Cardiac muscle cell (in vitro differentiated cells and primary cell): ENCODE measurements at places on chromosomes 1 and 21. TPM values are rescaled to one million over a fixed set of nuclear protein-coding genes. Genes with fewer than 3 reads are reported as not detected.
A peak's percentile ranks its signal among the peaks of the same experiment; 100 is the strongest.

Gene SFN
- 0.13 TPM in 1 of 2 replicates, not detected in the other for polyA plus RNA-seq

- DNase-seq, result no peak
These were observed 37.1 kb downstream of the SSX2IP start for GRCh38 chr1:84653130-84653677.

GRCh38 chr1:194184425-194184824 lies 998.0 kb upstream of the B3GALT2 start:
- no peak for DNase-seq

GRCh38 chr1:39657923-39658485 lies 13.9 kb downstream of the NT5C1A start:
- DNase-seq, result peak; percentile 73

Gene FBXO42
- polyA plus RNA-seq, result 37.7 and 40.8 TPM in 2 replicates

DNA sequence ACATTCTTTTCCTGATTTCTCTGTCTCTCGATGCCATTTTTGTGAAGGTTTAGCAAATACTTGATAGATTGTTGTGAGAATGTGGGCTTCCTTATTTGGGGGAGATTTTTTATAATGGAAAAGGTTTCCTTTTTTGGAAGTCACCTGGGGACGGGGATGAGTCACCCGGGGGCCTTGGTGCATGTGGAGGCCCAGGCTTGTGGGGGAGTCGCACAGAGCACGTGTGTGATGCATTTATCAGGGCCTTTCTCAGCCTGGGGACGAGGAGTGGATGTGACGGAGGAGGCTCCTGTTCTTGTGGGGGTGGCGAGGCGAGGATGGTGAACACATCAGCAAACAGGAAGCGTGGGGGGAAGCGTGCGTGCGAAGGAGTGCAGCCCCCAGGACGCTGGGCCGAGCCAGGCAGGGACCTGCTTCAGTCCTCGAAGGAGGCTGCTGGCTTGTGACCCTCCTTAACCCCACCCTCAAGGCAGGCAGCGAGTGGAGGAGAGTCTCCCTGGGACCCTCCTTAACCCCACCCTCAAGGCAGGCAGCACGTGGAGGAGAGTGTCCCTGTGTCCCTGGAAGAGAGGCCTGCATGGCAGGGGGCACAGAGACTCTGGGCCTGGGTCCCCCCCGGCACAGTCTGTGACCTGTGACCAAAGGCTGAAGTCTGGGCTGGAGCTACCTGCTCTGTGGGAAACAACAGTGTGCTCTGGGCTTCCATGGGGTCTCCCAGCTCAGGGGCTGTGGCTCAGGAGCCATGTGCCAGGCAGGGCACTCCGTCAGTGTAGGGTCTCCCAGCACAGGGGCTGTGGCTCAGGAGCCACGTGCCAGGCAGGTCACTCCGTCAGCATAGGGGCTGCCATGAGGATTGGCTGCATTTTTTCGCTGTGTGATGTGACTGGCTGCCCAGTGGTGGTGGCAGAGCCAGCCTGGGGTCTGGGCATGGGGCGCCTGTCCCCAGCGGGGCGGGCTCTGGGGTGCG lies 57.2 kb downstream of the AGPAT3 start:
- no peak for DNase-seq

DNA sequence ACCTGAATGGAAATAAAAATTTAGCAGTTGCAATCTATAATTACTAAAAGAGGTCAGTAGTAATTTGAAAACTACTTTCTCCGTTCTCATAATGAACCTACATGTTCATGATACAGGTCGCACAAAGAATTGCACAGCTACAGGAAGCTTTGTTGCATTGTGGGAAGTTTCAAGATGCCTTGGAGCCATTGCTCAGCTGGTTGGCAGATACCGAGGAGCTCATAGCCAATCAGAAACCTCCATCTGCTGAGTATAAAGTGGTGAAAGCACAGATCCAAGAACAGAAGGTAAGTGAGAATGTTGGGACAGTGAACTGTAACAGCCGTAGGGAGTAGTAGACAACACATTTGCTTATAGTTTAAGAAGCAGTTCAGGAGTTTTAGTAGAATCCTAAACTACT lies 68.8 kb upstream of the BMP8A start:
- no peak for DNase-seq
